ENCODE measurements at places on chromosomes 12 and 14. TPM values are rescaled to one million over a fixed set of nuclear protein-coding genes. Genes with fewer than 3 reads are reported as not detected.

CLEC2A gene
- polyA plus RNA-seq = 2.1 TPM

EIF2S3B gene
- not detected for polyA plus RNA-seq

NAV3 gene
- 1.4 TPM for polyA plus RNA-seq

ATG2B gene
- polyA plus RNA-seq = 3.3 TPM

INHBC gene
- polyA plus RNA-seq = 1.5 TPM

SPIC gene
- polyA plus RNA-seq = not detected

OR4N5 gene
- not detected for polyA plus RNA-seq

CEBPE gene
- polyA plus RNA-seq = not detected

INHBE gene
- polyA plus RNA-seq = 6.1 TPM

GPR84 gene
- polyA plus RNA-seq = not detected

CLEC1B gene
- polyA plus RNA-seq = 2.4 TPM

FOXG1 gene
- not detected for polyA plus RNA-seq

KRT6B gene
- polyA plus RNA-seq = 0.10 TPM

GRIN2B gene
- polyA plus RNA-seq = 0.75 TPM

UBE2N gene
- 121 TPM for polyA plus RNA-seq

TEAD4 gene
- 12.7 TPM for polyA plus RNA-seq

CATSPERB gene
- 0.93 TPM for polyA plus RNA-seq

DAO gene
- polyA plus RNA-seq = 0.41 TPM

RASSF9 gene
- polyA plus RNA-seq = 0.31 TPM

MDGA2 gene
- polyA plus RNA-seq = 0.69 TPM

DLGAP5 gene
- polyA plus RNA-seq = 7.7 TPM

SERPINA3 gene
- 359 TPM for polyA plus RNA-seq

RBP5 gene
- polyA plus RNA-seq = 23.0 TPM

TBX3 gene
- polyA plus RNA-seq = 109 TPM

EGLN3 gene
- polyA plus RNA-seq = 14.9 TPM

HRK gene
- 0.10 TPM for polyA plus RNA-seq

RILPL1 gene
- polyA plus RNA-seq = 17.5 TPM

TCL1B gene
- polyA plus RNA-seq = not detected

KRT6C gene
- 0.18 TPM for polyA plus RNA-seq

NEMF gene
- 69.9 TPM for polyA plus RNA-seq

PCNX1 gene
- polyA plus RNA-seq = 6.9 TPM

PTPRO gene
- not detected for polyA plus RNA-seq

PROX2 gene
- polyA plus RNA-seq = 0.50 TPM

LRRC43 gene
- polyA plus RNA-seq = 1.7 TPM

THTPA gene
- 14.2 TPM for polyA plus RNA-seq

SOAT2 gene
- polyA plus RNA-seq = 29.4 TPM

CHMP4A gene
- polyA plus RNA-seq = 106 TPM

APOLD1 gene
- polyA plus RNA-seq = 3.8 TPM

KCNMB4 gene
- polyA plus RNA-seq = 4.3 TPM

RASSF8 gene
- polyA plus RNA-seq = 20.3 TPM
